Stimulated activated CD8-positive, alpha-beta memory T cell treated with anti-CD3 and anti-CD28 coated beads, Interleukin-7, amount 100 ng/mL, for 1 hour (primary cell): ENCODE measurements at places on chromosomes 11 and 22.

GRCh38 chr11:28525636-28526405 is 417.6 kb downstream of the METTL15 start:
- no peak for DNase-seq

GRCh38 chr22:35314161-35314942 is 14.7 kb downstream of the TOM1 start:
- no peak for DNase-seq

GRCh38 chr22:47154621-47155081 is 392.2 kb downstream of the TBC1D22A start:
- no peak for DNase-seq

- DNase-seq: no peak
Observed at GRCh38 chr11:48031602-48032001, 51.2 kb downstream of the PTPRJ start.

- DNase-seq: no peak
Observed at GRCh38 chr11:17224727-17225126, 16.9 kb upstream of the PIK3C2A start.

- DNase-seq: no peak
Observed at GRCh38 chr11:67604815-67605214, 1.9 kb upstream of the NDUFV1 start.
